ENCODE measurements at places on chromosomes 13 and 19.
A peak's percentile ranks its signal among the peaks of the same experiment; 100 is the strongest.

GRCh38 chr19:18504886-18505610 lies 16.8 kb downstream of the ELL start:
- DNase-seq: no peak

- DNase-seq: no peak
Measured at GRCh38 chr13:110225609-110226574, 81.1 kb downstream of the COL4A1 start.

- DNase-seq: peak; percentile 79
Measured at GRCh38 chr19:48424694-48425219, 21.0 kb upstream of the GRWD1 start.

GRCh38 chr19:9956956-9957355 lies 20.6 kb upstream of the OLFM2 start:
- DNase-seq: no peak

- no peak for DNase-seq
Measured at GRCh38 chr13:69617587-69617986, 490.0 kb upstream of the ATXN8OS start.

DNA sequence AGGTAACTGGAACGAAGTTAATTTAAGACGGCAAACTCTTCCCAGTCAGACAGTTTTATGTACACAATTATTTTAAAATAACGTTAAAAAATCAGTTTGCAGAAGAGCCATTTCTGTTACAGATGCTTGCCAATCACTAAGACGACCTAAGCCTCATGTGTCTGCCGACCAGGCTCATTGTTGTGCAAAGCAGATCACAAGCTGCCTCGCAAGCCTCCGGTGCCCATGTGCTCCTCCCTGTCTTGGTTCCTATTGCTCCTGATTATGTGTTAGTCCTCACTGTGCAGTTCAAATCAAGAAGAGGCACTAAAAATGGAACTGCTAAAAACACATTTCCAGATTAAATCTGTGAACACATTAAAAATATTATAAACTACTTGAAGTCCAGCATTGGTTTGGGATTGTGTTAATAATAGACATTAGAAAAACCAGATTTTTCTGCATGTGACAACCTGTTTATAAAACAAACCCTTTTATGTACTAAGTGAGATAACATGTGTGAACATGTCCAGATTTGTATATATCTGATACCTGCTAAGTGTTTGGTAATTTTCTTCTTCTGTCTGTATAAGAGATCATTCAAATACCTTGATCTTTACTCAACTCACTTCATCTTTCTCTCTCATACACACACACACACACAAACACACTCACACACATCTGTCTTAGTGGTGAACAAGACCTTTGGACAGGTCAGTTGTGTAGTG lies 81.9 kb upstream of the SLC15A1 start:
- DNase-seq: no peak

- DNase-seq: no peak
Measured at GRCh38 chr19:49779731-49780555, 13.1 kb downstream of the AP2A1 start.

- DNase-seq: no peak
Measured at GRCh38 chr19:46035986-46036743, 4.6 kb downstream of the IGFL4 start.

- DNase-seq: no peak
Measured at GRCh38 chr13:74886502-74886901, 595.5 kb downstream of the TBC1D4 start.

GRCh38 chr19:48796298-48797083 lies 14.3 kb downstream of the BCAT2 start:
- no peak for DNase-seq

DNA sequence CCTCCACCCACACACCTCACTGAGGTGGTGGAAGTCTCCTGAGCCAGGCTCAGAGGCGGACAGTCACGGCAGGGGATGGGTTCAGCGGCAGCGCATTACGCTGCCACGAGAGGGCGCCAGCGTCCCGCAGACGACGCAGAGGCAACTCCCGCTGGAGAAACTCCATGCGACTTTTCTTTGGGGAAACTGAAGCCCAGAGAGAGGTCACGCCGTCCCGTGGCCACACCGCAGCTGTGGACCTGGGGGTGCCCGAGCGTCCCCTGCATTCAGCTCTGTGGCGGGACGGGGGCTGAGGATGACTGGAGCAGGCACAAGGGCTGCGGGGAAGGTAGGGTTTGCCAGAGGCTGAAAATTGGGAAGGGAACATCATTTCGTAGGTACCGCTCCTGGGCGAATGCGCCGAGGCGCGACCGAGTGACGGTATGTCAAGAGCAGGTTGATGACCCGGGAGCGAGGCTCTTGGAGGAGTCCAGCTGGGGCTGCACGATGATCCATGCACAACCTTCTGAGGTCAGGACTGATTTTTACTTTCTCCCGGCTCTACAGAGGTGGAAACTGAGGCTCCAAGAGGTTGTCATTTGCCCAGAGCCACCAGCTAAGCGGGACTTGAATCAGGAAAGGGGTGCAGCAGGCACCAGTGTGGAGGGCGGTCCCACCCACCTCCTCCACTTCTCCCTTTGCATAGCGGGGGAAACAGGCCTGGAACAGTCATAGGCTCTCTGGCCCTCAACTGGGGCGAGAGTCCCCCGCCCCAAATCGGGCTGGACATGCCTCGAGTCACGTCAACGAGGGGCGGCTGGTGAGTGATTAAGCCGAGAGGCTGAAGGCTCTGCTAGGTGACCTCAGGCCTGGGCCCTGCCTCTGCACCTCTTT lies 690 bp upstream of the ARRDC2 start:
- DNase-seq: peak; percentile 78

- DNase-seq: no peak
Measured at GRCh38 chr19:57675881-57676280, 5.9 kb upstream of the ZNF551 start.

DNA sequence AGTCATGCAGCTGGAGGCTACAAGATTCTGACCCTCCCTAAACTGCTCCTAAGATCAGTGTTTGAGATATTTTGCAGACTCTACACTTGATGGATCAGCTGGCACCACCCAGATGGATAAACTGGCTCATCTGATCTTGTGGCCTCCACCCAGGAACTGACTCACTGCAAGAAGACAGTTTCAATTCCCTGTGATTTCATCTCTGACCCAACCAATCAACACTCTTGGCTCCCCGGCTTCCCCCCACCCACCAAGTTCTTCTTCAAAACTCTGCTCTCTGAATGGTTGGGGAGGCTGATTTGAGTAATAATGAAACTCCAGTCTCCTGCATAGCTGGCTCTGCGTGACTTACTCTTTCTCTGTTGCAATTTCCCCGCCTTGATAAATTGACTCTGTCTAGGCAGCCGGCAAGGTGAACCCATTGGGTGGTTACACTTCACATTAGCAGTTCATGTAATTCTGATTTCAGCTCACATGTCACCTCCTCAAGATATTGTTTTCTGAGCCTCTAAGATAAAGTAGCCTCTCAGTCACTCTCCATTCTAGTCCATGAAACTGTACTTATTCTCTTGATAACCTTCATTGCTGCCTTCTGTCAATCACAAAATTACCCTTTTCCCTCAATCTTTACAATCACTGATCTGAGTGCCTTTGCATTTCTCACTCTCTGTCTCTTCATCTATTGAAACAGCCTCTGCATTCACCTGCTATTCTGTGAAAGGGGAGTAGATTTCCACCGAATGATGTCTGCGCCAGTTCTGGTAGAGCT lies 9.9 kb upstream of the FPR3 start:
- DNase-seq: peak; percentile 89

DNA sequence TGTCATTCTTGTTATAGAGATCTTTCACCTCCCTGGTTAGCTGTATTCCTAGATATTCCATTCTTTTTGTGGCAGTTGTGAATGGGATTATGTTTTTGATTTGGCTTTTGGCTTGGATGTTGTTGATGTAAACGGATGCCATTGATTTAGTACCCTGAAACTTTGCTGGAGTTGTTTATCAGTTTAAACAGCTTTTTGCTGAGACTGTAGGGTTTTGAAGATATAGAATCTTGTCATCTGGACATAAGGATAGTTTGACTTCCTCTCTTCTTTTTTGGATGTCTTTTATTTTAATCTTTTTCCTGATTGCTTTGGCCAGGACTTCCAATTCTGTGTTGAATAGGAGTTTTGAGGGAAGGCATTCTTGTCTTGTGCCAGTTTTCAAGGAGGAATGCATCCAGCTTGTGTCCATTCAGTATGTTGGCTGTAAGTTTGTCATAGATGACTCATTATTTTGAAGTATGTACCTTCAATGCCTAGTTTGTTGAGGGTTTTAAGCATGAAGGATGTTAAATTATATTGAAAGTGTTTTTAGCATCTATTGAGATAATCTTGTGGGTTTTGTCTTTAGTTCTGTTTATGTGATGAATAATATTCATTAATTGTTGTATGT lies 16.8 kb downstream of the ZNF431 start:
- no peak for DNase-seq

DNA sequence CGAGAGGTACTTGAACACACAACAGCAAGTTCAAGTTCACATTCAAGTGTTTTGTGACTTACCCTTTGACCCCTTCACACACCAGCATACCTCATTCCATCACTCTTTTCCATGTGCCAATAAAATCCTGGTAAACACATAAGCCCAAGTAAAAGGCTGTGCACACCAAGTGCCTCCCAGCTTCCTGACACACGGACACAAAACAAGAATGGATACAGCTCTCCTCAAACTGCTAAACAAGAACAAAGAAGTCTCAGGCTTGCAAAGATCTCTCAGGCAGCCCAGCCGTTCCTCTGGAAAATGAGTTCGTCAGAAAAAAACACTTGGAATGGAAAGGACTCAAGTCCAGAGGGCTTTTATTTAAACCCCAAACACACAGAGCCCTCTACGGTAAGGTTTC lies 83.7 kb downstream of the NUFIP1 start:
- DNase-seq: no peak

GRCh38 chr19:28065026-28065425 lies 1147.9 kb downstream of the UQCRFS1 start:
- DNase-seq: no peak

DNA sequence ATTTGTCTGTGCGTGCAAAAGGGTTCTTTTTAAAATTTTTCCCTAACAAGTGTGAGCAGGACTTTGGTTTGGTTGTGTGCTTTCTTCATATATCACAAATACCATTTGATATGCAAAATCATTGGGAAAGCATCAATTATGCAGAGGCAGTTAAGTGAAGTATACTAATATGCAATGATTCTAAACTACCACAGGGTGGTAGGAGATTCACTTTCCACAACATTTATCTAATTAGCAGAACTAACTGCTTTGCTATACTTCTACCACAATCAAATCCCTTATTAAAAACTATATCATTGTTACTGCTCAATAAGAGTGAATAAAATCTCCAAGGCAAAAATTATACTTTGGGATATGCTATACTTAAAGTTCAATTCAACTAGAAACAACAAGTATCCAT lies 2738.9 kb upstream of the PCDH20 start:
- DNase-seq: no peak

- no peak for DNase-seq
Measured at GRCh38 chr19:40502647-40503319, 36.0 kb downstream of the SPTBN4 start.

- DNase-seq: peak; percentile 44
Measured at GRCh38 chr13:20901668-20902437, 693 bp downstream of the XPO4 start.

- no peak for DNase-seq
Measured at GRCh38 chr13:45301263-45301662, 39.7 kb downstream of the TPT1 start.

- DNase-seq: no peak
Measured at GRCh38 chr13:109684084-109684823, 102.1 kb downstream of the IRS2 start.

DNA sequence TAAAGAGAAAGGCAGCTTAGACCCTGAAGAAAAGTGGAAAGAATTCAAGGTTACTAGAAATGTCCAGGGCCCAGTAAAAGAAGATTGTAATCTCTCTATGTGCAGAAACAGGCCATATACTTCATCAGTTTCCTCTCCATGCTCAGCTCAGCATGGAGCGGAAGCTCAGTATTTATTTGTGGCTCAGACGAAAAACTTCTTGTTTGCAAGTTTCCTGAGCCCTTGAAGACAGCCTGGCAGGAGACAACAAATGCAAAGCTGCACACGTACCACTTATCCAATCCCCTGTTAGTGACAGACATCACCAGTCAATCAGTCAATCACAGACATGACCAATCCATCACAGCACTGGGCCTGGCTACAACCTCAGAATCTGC lies 8.1 kb upstream of the KLF2 start:
- DNase-seq: no peak

GRCh38 chr13:51959773-51960172 lies 51.5 kb downstream of the ATP7B start:
- no peak for DNase-seq

GRCh38 chr13:27523346-27524073 lies 73.1 kb upstream of the MTIF3 start:
- no peak for DNase-seq

DNA sequence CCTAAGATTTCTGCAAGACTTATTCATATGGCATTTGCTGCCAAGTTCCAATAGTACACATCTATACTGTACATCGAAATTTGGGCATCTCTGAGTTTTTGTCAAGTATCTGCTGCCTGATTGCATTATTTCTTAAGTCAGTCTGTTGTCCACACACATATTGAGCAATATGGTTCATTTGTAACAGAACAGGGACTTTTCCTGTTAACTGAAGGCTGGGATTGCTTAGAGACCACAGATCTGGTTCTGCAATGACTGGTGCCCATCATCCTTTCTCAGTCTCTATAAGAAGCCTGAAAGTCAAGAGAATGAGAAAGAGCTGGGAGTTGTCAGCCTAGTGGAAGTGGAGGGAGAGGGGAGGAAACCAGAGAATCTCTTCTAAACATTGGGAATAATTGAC lies 22.5 kb upstream of the MYCBP2 start:
- DNase-seq: no peak

GRCh38 chr19:45682117-45682516 lies 9.6 kb downstream of the SNRPD2 start:
- DNase-seq: no peak

DNA sequence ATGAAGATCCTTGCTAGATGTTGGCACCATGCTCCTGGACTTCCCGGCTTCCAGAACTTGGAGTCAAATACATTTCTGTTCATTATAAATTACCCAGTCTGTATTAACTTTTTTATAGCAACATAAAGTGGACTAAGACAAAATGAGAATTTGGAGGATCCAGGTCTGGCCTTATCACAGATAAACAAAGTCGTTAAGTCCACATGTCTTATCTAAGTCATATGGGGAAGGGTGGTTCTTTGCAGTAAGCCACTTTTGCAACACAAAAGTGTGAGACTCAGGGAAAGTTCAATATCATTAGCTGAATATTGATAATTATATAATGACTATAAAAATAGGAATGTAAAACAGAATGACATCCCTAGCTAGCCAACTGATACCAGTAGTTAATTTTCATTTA lies 91.6 kb upstream of the SIAH3 start:
- DNase-seq: no peak

- DNase-seq: no peak
Measured at GRCh38 chr19:892243-892893, 619 bp downstream of the MED16 start.

- DNase-seq: no peak
Measured at GRCh38 chr19:8396563-8397203, 6.5 kb downstream of the RAB11B start.

All from Caki2 (cell line).